T follicular helper cell (primary cell): ENCODE measurements at places on chromosomes 16 and 17.

DNA sequence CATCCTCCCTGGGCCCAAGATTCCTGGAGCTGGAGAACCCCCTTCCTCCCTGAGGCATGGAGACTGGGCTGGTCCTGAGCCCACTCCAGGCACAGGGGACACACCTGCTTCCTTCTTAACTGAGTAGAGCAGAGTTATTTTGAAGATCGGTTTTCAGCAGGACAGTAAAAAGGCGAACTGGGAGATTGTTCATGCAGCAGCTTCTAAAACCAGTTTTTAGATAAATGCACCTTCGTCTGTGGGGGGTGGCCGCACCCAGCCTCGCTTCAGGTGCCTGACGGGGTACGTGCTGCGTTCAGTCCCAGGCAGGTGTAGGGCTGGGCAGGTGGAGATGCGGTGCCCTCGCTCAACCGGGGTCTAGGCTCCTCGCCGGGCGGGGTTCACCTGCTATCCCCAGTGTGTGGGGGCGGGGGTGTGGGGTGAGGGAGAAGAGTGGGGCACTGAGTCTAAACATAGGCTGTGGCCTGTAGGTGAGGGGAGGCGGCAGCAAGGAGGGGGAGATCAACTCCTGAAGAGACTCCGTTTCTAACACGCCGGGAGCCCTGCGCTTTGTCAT, 69.5 kb downstream of the JPH3 start:
- DNase-seq = no peak

DNA sequence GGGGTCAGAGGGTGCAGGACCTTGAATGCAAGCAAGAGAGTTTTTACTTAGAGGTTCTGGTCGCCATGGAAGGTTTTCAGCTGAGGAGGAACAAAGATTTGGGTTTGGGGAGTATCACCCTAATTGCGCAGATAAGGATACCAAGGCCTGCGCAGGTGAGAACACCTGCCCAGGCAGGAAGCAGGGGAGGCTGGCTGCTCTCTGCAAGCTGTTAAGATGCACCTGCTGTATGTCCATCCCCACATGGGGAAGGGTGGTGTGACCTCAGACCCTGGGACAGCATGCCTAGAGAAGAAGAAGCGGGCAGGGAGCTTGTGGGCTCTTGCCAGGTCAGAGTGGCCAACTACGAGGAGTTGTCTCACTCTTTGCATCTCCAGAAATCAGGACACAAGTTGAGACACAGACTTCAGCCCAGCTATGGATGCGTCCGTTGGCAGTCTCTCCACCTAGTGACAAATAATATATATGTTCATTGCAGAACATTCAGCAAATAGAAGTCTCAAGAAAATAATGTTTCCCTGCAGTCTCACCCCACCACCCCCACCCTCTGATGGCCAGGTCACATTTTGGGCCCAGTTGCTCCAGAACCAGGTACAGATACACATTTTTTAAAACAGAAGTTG, 77.7 kb downstream of the SREBF1 start:
- no peak for DNase-seq

- DNase-seq = no peak
Measured at GRCh38 chr17:69962436-69962995, 112.5 kb upstream of the KCNJ16 start.

DNA sequence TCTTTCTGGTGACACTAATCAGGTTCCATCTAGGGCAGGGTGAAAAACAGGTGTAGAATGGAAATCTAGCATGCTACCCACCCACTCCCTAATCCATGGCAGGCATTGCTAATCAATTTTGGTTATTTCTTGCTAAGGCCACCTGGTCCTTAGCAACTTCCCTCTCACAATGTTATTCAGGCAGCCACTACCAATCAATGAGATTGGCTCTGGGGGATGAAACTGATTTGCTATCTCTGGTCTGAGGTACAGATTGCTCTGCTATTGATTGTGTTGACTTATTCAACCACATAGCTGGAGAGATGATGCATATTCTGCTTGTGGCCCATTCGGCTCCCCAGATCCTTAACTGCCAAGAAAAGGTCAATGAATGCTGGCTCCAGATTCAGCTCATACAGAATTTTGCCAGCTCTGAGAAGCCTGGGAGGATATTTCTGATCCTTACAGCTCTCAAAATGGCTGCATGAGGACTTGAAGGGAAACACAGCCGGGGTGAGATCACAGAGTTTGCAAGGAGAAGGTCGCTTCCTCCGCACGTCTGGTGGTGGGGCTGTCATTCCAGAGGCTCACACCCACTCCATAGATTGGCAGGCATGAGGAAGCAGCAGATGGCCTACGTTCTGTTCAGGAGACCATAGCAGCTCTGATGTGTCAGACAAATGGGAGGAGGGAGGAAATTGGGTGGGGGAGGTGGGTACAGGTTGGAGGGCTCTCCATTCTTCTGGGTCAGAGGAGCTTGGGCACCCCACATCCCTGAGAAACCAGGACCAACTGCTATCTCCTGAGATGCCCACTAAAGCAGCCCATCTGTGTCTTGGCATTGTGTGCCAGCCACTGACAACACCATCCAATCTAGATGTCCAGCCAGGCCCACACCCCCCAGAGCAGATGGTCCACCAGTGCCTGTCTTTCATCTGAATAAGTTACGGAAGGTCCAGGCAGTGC, 22.3 kb downstream of the SEZ6 start:
- no peak for DNase-seq

- no peak for DNase-seq
Measured at GRCh38 chr17:75638893-75639292, 5.7 kb downstream of the SMIM5 start.

DNA sequence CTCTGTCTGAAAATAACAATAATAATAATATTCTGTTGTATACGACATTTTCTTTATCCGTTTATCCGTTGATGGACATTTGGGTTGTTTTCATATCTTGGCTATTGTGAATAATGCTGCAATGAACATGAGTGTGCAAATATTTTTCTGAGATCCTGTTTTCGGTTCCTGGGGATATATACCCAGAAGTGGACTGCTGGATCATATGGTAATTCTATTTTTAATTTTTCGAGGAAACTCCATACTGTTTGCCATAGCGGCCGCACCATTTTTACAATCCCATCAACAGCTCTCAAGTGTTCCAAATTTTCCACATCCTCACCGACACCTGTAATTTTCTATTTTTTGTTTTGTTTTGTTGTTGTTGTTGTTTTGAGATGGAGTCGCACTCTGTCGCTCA, 5.3 kb upstream of the PRSS41 start:
- DNase-seq = no peak

- DNase-seq = no peak
Measured at GRCh38 chr16:54236773-54237172, 49.8 kb downstream of the IRX3 start.

DNA sequence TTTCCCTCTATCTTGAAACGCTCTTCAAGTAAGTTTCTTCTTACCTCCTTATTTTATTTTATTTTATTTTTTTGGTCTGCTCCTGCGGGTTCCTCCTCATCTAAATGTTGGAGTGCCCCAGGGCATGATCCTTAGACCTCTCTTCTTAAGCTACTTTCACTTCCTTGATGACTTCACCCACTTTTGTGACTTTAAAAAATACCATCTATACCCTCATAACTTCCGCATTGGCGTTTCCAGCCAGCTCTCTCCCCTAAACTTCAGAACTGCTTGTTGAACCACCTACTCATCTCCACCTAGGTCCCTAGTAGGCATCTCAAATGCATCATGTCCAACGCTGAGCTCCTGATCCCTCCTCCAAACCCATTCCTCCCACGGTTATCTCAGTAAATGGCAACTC, 51.4 kb upstream of the NFAT5 start:
- no peak for DNase-seq

GRCh38 chr17:77546772-77547241, 406.0 kb downstream of the SEC14L1 start:
- no peak for DNase-seq

DNA sequence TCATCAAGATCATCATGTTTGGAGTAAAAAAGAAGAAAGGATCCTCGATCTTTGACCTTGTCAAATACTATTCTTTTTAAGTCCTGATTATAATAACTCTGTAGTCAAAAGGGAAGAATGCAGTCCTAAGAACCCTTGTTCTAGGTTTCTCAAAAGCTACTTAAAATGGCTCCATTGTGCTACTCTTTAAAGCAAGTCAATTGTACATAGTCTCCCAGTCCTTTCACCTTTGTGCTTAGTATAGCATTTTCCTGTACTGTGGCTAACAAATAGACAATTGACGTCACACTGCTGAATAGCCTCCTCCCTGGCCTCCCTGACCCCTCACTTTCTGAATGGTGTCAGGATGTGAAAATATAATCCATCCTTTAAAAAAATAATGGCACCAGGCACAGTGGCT, 172.9 kb downstream of the AATF start:
- DNase-seq = no peak

- DNase-seq = no peak
Measured at GRCh38 chr16:49766225-49766624, 89.7 kb downstream of the ZNF423 start.
